ENCODE measurements at places on chromosomes 7 and 10. TPM values are rescaled to one million over a fixed set of nuclear protein-coding genes. Genes with fewer than 3 reads are reported as not detected.

DNA sequence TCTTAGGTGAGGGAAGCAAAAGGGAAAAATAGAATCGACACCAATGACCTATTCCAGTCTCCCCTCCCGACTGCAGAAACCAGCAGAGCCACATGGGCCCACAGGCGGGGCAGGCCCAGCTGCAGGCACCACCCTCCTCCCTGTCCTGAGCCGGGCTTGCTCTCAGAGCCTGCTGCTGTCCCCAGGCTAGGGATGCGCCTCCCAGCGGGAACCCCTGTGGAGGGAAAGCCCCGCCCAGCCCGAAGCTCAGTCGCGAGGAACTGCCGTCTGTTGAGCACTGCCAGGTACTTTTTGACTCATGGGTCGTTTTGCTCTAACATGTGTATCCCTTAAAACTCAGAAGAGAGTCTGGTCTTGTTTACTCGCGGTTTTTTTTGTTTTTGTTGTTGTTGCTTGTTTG, 124.5 kb upstream of the RET start:
- DNase-seq = peak; percentile 40

GRCh38 chr7:47654672-47655298, 72.9 kb upstream of the TNS3 start:
- DNase-seq = no peak

DNA sequence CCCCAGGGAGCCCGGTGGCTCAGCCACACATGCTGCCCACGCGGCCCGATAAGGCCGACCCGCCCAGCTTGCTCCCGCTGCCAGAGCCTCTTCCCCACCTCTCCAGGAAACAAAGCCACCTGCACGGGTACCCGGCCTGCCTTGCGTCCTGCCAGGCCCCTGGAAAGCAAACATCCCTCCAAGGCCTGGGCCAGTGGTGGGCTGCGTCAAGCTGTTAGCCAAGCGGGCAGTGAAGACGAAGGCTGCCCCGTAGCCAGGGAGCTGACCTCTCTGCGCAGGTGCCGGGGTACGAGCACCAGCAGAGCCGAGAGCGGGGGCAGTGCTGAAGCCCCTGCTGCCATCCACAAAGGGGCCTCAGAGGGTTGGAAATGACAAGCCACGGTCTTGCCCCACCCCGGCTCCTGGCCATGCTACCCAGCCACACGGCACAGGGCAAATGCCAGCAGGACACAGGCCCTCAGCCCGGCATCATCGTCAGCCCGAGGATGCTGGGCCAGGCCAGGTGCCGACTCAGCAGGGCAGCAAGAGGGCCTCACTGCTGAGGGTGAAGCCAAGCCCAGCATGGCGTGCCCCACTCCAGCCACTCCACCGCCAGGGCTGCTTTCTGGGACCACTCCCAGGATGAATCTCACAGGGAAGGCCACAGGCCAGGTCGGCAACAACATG, 140.0 kb downstream of the PTPRN2 start:
- DNase-seq = no peak

AGMO gene
- polyA plus RNA-seq = 0.36 TPM

- no peak for DNase-seq
These were observed 333.9 kb downstream of the AUTS2 start for GRCh38 chr7:69932034-69932628.

WIPF3 gene
- 1.9 TPM for polyA plus RNA-seq

FAM25G gene
- polyA plus RNA-seq = not detected

DNA sequence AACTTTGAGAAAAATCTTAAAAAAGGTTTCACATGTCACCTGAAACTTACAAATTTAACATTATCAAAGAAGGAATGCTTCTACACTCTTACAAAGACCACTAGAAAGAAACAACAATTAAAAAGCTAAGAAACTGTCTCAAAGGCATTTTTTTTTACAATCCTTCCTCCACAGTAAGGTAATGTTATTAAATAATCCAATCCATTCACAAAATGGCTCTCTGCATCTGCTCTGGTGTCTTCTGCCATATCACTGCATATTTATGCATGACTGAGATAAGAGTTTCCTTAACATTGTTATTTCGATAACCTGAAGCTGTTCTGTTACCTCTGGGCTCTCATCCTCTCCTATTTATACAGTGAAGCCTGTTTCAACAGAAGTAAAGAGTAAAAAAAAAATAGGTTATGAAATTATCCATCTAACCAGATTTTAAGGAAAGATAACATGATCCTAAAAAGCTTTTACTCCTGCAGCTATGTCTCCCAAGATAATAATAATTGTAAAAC, 8.5 kb downstream of the HNRNPA2B1 start:
- DNase-seq = no peak

PRDX3 gene
- polyA plus RNA-seq = 207 TPM

DNA sequence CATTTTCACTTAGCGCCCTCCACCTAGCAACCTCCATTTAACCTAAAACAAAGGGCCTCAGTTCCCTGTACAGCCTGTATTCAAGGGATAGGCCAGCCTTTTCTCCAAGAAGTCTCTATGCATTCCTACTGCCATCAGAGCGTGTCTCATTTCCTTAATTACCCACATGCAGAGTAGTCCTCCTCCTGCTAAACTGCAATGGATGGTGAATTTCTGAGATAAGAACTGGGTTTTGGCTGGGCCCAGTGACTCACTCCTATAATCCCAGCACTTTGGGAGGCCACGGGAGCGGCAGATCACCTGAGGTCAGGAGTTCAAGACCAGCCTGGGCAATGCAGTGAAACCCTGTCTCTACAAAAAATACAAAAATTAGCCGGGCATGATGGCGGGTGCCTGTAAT, 71.1 kb upstream of the GPR158 start:
- DNase-seq = no peak

GRCh38 chr10:113882240-113882639, 27.8 kb downstream of the NHLRC2 start:
- DNase-seq = no peak

PDE6C gene
- 1.0 TPM for polyA plus RNA-seq

- no peak for DNase-seq
These were observed 23.1 kb downstream of the PLPP4 start for GRCh38 chr10:120480065-120480600.

DNA sequence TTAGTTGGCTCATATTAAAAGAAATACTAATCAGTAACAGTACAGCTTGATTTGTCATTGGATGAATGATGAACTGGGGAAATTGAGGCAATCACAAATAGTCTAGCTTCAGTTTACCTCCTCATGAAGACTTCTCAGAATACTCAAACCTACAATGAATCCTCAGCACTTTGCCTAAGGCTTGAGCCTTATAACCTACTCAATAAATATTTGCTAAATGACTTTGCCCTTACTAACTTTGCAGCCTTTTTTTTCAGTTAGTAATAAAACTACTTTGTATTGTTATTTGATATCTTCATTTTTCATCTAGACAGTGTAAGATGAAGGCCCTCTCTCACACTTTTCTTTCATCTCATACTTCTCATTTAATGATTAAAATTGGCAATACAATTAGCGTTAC, 1162.5 kb upstream of the C7orf33 start:
- no peak for DNase-seq

DNA sequence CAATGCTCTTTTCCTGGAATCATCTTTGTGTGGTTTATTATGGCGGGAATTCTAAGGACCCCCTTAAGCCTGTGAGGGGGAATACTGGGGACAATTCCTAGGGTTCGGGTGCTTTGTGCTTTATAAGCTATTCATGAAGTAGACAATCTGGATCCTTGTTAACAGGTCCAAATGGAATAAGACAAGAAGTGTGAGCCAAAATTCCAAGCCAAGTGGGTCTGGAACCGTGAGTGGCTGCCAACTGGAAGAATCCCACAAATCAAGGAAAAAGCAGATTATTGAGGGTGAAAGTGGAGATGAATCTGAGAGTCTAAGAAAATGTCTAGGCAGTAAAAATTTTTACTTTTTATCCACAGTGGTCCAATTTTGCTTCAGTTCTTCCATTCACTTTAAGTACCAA, 136.8 kb downstream of the MDFIC start:
- no peak for DNase-seq

- no peak for DNase-seq
These were observed 54.9 kb upstream of the ELN start for GRCh38 chr7:73973091-73973490.

DNA sequence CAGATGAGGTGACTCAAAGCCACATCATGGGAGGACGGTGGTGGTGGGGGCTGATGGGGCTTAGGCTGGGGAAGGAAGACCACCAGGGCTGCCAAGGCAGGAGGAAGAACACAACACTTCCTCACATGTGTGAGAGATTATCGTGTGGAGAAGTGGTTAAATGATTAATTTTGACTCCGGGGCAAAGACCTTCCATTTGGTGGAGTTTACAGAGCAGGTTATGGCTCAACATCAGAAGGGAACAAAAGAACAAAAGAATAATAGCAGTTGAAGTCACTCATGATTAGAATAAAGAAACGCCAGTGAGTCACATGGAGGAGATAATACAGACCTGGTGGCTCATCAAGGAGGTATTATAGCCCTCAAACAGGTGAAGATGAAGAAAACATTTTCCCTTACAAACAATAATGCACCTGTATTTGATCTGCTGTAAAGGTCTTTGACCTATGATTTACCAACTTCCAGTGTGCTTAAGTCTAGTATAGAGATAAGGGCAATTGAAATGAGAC, 170.1 kb downstream of the PKD1L1 start:
- DNase-seq = no peak

PDZD7 gene
- polyA plus RNA-seq = 0.26 TPM

DNA sequence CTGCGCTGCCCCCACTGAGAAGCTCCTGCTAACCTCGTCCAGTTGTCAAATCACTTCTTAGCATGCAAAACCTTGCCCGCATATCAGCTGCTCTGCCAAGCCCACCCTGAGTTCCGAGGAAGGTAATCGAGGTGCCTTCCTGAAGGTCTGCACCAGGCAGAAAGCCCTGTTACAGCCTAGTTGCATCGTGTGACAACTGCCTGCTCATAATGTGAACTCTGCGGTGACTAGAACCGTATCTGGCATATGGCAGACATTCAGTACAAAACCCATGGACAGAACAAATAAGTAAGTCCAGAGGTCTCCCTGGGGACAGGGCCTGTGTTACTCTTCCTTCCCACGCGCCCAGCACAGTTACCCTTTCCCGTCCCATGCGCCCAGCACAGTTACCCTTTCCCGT, 394.3 kb downstream of the DNAJB6 start:
- DNase-seq = no peak

SMURF1 gene
- 18.2 TPM for polyA plus RNA-seq

- no peak for DNase-seq
These were observed 91.3 kb downstream of the ZNF467 start for GRCh38 chr7:149682038-149682437.

GRCh38 chr7:143965280-143965679, 10.6 kb downstream of the OR2F1 start:
- no peak for DNase-seq

ANKRD2 gene
- polyA plus RNA-seq = 0.33 TPM

- no peak for DNase-seq
These were observed 130.3 kb upstream of the POT1 start for GRCh38 chr7:125059861-125060456.

- DNase-seq = no peak
These were observed 83.4 kb downstream of the DOCK4 start for GRCh38 chr7:112122798-112123197.

- peak; percentile 13 for DNase-seq
These were observed 58.0 kb downstream of the IPMK start for GRCh38 chr10:58209669-58210068.

TSPAN12 gene
- 47.0 TPM for polyA plus RNA-seq

CALHM1 gene
- 0.06 TPM for polyA plus RNA-seq

SPACDR gene
- 6.2 TPM for polyA plus RNA-seq

DNA sequence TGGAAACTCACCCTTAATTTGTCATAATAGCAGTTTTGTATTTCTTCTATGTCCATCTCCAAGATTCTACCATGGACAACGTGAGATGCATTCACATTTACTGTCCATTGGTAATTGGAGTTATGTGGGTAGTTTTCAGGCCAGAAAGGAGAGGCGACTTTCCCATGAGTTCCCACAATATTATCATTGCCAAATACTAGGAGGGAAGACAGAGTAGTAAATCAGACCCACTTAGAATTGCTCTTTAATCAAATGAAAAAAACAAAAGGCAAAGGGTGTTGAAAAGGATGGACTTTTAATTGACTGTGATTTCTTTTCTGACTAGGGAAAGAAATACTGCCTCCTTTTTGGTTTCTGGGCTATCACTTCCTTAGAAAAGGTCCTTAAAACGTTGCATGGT, 121.7 kb upstream of the RSU1 start:
- DNase-seq = no peak

GRCh38 chr7:42689626-42690025, 222.2 kb downstream of the C7orf25 start:
- no peak for DNase-seq

HOXA9 gene
- 1.2 TPM for polyA plus RNA-seq

DNA sequence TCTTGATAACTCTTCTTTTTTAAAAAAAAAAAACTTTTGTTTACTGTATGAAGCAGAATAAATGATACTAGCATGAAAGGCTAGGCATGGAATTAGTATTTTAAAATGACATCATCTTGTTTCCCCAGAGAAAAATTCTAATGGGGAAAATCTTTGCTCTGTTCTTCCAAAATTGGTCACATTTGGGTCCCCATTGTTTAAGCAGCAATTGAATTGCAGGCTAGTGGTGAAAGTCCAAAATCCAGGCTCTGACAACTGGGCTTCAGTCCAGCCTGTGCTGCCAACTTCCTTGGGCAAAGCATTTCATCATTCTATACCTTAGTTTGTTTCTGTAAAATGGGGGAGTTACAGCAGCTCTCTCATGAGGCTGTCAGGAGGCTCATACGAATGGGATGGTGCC, 726.4 kb downstream of the KCNMA1 start:
- DNase-seq = no peak

PSMG3 gene
- polyA plus RNA-seq = 20.8 TPM

MRLN gene
- 0.80 TPM for polyA plus RNA-seq

DNA sequence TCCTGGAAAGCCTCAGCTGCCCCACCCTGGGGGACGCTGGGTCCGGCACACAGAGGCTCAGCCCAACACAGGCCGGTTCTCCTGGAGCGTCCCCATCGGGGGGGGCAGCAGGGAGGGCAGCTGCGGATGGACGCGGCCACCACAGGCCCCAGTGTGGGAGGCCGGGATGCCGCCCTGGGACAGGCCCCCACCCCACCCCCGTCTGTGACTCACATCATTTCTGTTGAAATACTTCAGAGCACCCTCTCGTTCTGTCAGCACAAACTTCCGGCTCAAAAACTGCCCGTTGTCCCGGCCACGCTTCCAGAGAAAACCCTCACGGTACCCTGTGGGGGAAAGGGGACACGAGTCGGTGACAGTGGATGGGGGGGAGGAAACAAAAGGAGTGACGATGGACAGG, 28.5 kb downstream of the GET4 start:
- no peak for DNase-seq

ARMC3 gene
- polyA plus RNA-seq = 10.5 TPM

DNA sequence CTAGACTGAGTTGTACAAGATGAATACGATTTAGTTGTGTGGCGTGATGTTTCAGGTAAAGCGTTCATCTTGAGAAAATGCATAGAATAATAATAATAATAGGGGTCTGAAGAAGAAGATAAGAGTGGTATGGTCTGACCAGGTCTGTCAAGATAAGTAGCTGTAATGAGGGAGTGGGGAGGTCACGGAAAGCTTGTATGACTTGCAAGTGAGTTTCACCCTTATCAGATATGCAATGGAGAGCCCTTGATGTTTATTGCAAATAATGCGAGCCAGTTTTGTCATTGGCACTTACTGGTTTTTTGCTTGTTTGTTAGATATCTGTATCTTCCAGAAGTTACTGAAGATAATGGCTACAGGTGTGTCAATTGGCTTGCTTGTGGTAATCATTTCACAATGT, 611.5 kb downstream of the CNTNAP2 start:
- DNase-seq = no peak

Measured in right lung (tissue), 10 donors.